Activated B cell treated with CpG ODN at 0.5 μM for 24 hours (primary cell): ENCODE measurements at places on chromosomes 4 and X.

GRCh38 chr4:53686521-53686920 lies 95.2 kb upstream of the LNX1 start:
- peaks cover 32% of the 10 kb centered on the region for H3K27me3 ChIP-seq
- H3K36me3 ChIP-seq = no peaks in the 10 kb centered on the region

DNA sequence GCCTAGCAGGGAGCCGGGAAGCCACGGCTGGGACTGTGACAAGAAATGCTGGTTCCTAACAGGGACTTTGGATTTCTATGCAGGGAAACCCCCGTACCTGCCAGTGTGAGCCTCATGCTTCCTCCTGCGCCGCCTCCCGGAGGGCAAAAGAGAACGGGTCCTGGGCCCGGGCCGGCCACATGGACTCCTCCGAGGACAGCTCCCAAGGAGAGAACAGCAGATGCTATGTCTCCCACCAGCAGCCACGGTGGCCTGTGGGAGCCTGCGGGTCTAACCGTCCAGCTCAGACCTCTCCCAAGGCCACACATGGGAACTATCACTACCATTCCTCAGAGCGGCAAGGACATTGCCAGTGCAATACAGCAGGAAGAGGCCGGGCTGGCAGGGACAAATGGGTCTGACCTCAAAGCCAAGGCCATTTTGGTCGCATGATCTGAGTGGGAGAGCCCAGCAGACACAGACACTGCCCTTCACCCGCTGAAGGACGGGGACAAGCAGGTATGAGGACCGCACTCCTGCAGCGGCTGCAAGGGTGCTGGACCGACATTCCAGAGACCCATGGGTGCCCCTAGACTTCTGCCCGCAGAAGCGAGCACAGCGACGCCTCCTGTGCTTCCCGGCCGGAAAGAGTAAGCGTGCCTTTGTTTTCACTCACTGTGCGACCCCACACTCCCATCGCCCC lies 4.5 kb upstream of the C4orf50 start:
- no peak for DNase-seq
- no peaks in the 10 kb centered on the region for H3K4me1 ChIP-seq
- peaks cover 3% of the 10 kb centered on the region for H3K27me3 ChIP-seq
- no peaks in the 10 kb centered on the region for H3K36me3 ChIP-seq

DNA sequence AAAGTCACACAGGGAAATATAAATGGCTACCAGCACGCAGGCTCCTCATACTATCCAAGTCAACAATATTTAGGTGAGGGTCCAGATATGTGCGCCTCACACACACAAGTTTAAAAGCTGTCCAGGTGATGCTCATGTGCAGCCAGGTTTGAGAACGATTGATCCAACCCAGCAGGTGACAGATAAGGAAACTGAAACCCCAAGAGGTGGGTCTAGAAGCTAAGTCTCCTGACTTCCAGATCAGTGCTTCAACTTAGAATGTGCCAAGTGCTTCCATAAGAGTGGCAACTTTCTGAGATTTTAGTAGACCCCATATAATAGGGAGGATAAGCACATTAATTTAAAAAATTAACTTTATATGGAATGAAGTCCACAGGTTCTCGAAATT lies 54.4 kb upstream of the NAP1L5 start:
- H3K27ac ChIP-seq = no peak overlapping the region
- peaks cover 2% of the 10 kb centered on the region for H3K27me3 ChIP-seq
- no peak overlapping the region for H3K4me3 ChIP-seq
- no peaks in the 10 kb centered on the region for H3K36me3 ChIP-seq

- H3K27ac ChIP-seq = no peak within 1 kb of the TSS
- H3K4me1 ChIP-seq = peaks cover 9% of the 10 kb centered on the region
- H3K4me3 ChIP-seq = no peak within 1 kb of the TSS
- no peaks in the 10 kb centered on the region for H3K36me3 ChIP-seq
Observed at GRCh38 chr4:151325111-151325948, at the start of gene SH3D19. TSS of gene SH3D19 (minus strand) at chr4:151325605. CDS start at chr4:151325352, 253 bp downstream.

DNA sequence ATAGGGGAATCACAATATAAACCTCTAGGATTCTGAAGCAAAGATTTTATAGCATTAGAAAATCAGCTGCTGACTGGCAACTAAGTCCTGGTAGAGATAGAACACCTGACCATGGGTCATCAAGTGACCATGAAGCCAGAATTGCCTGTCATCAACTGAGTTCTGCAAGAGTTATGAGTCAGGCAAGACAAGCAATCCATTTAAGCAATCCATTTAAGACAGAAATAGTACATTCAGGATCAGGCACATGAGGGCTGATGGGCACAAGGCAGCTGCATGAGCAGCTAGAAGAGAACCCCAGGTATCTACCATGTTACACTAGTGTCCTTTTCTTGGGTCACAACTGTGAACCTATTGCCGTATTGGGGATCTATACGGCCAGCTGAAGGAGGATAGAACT lies 98.9 kb downstream of the SPRY1 start:
- no peaks in the 10 kb centered on the region for H3K36me3 ChIP-seq
- no peaks in the 10 kb centered on the region for H3K4me1 ChIP-seq
- H3K27me3 ChIP-seq = peaks cover 4% of the 10 kb centered on the region
- H3K4me3 ChIP-seq = no peak overlapping the region

GRCh38 chr4:20049889-20050288 lies 201.8 kb upstream of the SLIT2 start:
- H3K27me3 ChIP-seq = no peaks in the 10 kb centered on the region
- H3K4me1 ChIP-seq = no peaks in the 10 kb centered on the region
- no peak overlapping the region for H3K4me3 ChIP-seq
- no peak for DNase-seq
- H3K36me3 ChIP-seq = no peaks in the 10 kb centered on the region
- H3K27ac ChIP-seq = no peak overlapping the region

DNA sequence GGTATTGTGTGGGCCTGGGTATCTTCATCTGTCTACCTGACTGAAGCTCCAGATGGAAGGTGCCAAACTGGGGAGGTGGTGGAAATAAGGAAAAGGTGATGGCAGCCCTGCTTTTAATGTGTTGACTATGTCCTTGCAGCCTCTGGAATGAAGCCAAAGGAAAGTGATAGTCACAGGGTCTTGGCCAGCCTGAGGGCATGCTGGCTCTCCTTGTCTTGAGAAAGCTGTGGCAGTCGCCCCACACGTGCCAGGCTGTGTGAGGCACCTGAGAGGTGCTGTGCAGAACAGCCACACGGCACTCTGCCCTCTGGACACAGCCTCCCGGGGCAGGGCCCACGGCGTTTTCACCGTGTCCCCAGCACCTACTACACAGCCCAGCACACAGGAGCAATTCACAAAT lies 77.6 kb downstream of the NAT8L start:
- no peaks in the 10 kb centered on the region for H3K36me3 ChIP-seq
- no peaks in the 10 kb centered on the region for H3K4me1 ChIP-seq
- peaks cover 10% of the 10 kb centered on the region for H3K27me3 ChIP-seq
- DNase-seq = no peak
- H3K27ac ChIP-seq = no peak overlapping the region

- no peaks in the 10 kb centered on the region for H3K36me3 ChIP-seq
- no peaks in the 10 kb centered on the region for H3K4me1 ChIP-seq
- H3K27ac ChIP-seq = no peak overlapping the region
Observed at GRCh38 chr4:7323872-7324650, 110.7 kb downstream of the PSAPL1 start.
